ENCODE measurements at places on chromosomes 3 and 15.
A peak's percentile ranks its signal among the peaks of the same experiment; 100 is the strongest.

GRCh38 chr3:78726545-78726944 lies 1041.3 kb downstream of the ROBO1 start:
- DNase-seq, result no peak

DNA sequence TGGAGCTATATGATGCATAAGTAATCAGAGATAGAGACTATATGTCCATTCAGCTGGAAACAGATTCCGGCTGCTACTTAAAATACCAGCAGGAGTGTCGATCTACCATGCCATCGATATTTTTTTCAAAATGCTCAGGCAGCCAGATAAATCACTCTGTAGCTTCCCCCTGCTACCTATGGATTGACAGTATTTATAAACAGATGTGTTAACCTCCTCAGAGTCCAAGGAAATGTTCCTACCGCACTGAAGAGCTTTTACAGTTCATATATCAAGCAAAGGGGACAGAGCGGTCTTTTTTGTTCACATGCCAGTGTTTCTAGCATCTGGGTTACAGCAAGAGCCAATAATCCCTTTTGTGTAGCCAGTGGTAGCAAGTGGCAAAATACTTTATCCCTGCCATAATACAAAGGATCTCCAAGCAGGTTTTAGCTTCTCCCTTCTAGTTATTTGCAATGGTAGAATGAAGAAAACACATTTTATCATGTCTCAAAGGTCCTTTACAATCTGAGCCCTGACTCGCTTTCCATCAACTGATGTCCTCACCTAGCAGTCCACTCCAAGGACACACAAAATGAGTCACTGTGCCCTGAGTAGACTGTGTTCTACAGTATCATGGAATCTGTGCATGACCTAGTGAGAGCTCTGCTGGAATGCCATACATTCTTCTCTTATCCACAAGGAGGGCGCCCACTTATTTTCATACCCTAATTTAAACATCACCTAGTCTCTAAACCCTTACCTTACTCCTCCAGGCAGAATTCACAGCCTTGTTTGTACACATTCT lies 507.0 kb downstream of the TBL1XR1 start:
- no peak for DNase-seq

- DNase-seq, result no peak
Observed at GRCh38 chr3:41522612-41523011, 323.3 kb downstream of the CTNNB1 start.

GRCh38 chr3:73827725-73828211 lies 203.0 kb upstream of the PDZRN3 start:
- DNase-seq, result no peak

GRCh38 chr15:98874773-98875172 lies 132.8 kb downstream of the PGPEP1L start:
- DNase-seq, result no peak

- no peak for DNase-seq
Observed at GRCh38 chr3:177089110-177089509, 108.2 kb downstream of the TBL1XR1 start.

DNA sequence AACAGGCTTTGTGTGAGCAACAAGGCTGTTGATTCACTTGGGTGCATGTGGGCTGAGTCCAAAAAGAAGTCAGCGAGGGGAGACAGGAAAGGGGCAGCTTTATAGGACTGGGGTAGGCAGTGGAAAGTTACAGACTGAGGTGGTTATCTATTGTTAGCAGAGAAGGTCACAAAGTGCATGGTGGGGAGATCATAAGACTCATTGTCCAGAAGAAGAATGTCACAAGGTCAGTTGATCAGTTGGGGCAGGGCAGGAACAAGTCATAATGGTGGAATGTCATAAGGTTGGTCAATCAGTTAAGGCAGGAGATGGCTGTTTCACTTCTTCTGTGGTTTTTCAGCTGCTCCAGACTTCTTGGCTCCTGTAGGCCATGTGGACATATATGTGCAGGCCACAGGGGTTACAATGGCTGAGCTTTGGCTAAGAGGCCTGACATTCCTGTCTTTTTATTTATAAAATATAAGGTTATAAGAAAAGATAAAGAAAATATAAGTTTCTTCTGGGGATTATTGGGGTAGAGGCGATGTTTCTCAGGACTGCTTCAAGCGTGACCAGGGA lies 69.5 kb upstream of the SNTN start:
- no peak for DNase-seq

GRCh38 chr3:141125351-141125750 lies 74.2 kb downstream of the SPSB4 start:
- DNase-seq, result no peak

DNA sequence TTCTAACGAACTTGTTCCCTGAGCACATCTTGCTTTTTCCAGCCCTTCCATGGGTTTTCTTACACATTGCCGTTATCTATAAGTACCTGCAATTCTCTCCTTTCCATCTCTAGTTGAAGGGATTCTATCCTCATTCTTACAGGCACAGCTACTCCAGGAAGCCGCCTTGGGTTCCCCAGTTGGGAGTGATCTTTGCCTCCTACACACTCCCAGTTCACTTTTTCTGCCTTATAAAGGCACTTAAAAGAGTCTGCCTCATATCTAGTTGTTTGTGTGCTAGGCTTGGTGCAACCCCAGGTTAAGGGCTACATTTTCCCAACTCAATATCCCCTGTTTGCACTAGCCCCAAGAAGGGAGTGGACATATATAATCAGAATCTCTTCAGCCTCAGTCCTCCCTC lies 44.0 kb upstream of the IREB2 start:
- no peak for DNase-seq

GRCh38 chr3:144403040-144403457 lies 431.4 kb downstream of the DIPK2A start:
- DNase-seq, result no peak

DNA sequence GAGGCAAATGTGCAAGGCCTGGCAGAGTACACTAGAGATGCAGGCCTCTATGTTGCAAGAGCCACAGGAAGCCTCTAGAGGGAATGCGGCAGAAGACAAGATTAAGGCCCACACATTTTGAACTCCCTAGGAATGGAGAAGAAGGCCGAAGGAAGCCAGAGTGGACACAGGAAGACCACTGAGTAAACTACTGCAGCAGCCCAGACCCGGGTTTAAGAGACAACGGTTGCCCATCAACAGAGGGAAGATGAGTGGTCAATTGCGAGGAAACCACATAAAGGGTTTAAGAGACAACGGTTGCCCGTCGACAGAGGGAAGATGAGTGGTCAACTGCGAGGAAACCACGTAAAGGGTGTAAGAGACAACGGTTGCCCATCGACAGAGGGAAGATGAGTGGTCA lies 14.6 kb downstream of the CHSY1 start:
- DNase-seq, result no peak

DNA sequence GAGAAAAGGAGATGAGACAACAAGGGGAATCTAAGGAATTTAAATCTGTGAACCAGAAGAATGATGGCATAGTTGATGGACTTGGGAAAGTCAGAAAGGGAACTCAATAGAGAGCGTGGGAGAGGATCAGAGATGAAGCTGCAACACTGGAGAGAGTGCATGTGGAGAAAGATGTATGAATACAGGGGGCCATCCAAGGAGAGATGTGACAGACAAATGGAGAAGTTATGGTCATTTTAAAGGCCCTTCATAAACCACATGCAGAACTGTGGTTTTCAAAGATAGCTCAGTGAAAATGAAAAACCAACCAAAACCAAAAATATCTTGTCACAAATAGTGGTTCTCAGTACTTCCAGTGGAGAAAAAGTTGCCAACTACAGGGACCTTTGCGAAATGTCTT lies 265.2 kb downstream of the SUCLG2 start:
- no peak for DNase-seq

DNA sequence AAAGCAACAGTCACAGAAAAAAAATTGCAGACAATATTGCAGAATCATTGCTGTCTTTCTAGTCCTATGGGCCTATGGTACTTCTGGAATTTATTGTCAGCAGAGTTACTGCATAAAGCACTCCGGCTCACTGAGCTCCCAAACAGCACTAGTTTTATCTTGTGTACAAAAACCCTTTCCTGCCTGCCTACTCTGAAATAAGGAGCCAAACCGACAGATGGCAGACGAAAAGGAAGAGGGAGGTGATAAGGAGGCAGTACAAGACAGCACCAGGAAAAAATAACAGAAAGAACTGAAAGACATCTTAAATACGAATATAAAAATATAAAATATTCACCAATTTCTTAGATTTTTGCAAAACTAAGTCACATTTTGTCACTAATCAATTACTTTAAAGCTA lies 15.6 kb downstream of the HERC1 start:
- DNase-seq, result no peak

DNA sequence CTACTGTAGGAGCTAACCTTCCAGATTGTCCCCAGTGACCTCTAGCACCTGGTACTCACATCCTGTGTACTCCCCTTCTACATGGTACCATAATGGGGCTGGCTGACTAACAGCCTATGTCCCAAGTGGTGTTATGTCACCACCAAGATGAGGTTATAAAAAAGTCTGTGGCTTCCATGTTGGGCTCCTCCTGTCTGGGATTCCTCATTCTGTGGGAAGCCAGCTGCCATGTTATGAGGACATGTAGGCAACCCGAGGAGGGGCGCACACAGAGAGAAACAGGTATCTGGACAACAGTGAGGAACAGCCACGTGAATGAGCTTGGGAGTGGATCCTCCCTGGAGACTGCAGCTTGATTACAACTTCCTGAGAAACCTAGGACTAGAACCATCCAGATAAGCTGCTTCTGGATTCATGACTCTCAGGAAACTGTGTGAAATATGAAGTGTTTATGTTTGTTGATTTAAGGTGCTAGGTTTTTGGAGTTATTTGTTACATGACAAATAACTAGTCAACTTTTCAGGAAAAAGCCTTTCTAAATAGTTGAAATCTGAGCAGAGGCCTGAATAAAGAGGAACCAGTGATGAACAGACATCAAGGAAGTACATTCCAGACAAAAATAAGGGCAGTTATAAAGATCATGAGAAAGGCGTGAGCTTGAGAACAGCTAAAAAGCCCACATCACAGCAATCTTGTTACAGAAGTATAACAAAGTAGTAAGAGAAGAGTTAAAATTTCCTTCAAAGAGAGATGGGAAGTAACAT lies 21.7 kb downstream of the GOLIM4 start:
- no peak for DNase-seq

DNA sequence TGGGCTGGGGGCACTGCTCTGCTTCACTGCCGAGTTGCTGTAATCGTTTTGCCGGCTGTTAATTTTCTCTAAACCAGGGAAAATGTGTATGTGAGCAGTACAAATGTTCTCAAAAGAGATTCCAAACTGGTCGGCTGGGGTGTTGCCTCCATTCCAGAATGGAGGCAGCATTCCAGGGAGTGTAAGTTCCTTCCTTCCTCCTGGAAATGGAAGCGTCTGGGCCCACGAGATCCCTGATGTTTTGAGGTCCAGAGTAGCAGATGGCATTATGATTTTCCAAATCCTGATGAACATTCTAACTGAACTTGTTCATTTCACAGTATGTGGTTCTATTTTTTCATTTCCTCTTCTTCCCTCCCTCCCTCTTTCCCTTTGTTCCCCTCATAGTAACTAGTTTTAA lies 64.4 kb upstream of the SKOR1 start:
- no peak for DNase-seq

- DNase-seq, result no peak
Observed at GRCh38 chr15:59828861-59829260, 139.7 kb upstream of the BNIP2 start.

- DNase-seq, result peak; percentile 36
Observed at GRCh38 chr3:113242096-113242581, 30.8 kb downstream of the BOC start.

- peak; percentile 9 for DNase-seq
Observed at GRCh38 chr3:59480486-59480995, 430.7 kb upstream of the CFAP20DC start.

- DNase-seq, result no peak
Observed at GRCh38 chr3:188589071-188589470, 435.1 kb downstream of the LPP start.

- DNase-seq, result no peak
Observed at GRCh38 chr3:125119752-125120378, 64.1 kb upstream of the HEG1 start.

GRCh38 chr3:167032267-167032876 lies 347.7 kb downstream of the ZBBX start:
- no peak for DNase-seq

GRCh38 chr3:46114323-46114988 lies 87.2 kb upstream of the XCR1 start:
- peak; percentile 35 for DNase-seq

- DNase-seq, result no peak
Observed at GRCh38 chr3:185702262-185703225, 116.4 kb downstream of the SENP2 start.

- no peak for DNase-seq
Observed at GRCh38 chr3:193841581-193841980, 248.6 kb downstream of the OPA1 start.
